ENCODE measurements at places on chromosomes 4 and X. TPM values are rescaled to one million over a fixed set of nuclear protein-coding genes. Genes with fewer than 3 reads are reported as not detected.

GRCh38 chr4:76689145-76689817 is 208.7 kb downstream of the SOWAHB start:
- no peak for DNase-seq

DNA sequence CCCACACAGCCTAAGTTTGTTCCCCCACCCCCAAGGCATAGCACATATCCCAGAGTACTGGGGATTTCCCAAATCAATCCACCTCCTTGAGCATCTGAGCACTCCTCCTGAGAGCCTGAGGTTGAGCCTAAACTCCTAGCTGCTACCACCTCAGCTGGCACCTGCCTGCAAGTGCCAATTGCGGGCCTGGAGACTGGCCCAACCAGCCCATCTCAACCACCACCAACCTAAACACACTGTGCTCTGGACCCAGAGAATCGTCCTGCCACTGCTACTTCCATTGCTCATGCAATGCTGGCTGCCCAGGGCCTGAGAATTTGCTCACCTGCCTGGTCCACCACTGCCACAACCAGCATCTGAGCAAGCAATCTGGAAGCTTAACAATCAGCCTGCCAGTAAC is 177.1 kb downstream of the FGF13 start:
- DNase-seq = peak; percentile 51

CXCL13 gene
- total RNA-seq = not detected

DNA sequence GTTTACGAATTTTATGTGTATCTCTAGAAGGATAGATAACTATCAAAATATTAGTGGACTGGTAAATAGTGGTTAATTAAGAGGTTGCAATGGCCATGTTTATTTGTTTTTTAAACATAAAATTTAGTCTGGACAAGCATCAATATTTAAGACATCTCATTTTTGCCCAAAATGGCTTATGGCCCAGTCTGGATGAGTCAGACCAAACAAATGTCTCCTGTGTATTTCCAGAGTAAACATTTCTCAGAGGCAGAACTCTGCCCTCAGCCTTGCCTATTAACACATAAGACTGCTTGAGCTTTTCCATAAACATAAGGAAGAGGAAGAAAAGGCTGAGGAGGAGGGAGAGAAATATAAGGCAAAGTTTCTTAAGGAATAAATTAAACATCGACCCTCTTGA is 277.1 kb upstream of the DIAPH2 start:
- DNase-seq = no peak

- no peak for DNase-seq
Observed at GRCh38 chrX:5998456-5998855, 230.2 kb downstream of the NLGN4X start.

PHEX gene
- 1.1 TPM for total RNA-seq

GRCh38 chr4:51842167-51842553 is 793 bp upstream of the DCUN1D4 start:
- no peak for DNase-seq

DNA sequence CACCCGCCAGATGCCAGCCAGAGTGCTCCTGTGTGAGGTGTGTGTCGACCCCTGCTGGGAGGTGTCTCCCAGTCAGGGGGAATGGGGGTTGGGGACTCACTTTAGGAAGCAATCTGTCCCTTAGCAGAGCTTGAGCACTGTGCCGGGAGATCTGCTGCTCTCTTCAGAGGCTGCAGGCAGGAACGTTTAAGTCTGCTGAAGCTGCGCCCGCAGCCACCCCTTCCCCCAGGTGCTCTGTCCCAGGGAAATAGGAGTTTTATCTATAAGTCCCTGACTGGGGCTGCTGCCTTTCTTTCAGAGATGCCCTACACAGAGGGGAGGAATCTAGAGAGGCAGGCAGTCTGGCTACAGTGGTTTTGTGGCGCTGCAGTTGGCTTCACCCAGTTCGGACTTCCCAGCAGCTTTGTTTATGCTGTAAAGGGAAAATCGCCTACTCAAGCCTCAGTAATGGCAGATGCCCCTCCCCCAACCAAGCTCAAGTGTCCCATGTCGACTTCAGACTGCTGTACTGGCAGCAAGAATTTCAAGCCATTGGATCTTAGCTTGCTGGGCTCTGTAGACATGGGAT is 80.8 kb downstream of the CCSER1 start:
- no peak for DNase-seq

CMC4 gene
- total RNA-seq = 6.7 TPM

SLC9B1 gene
- total RNA-seq = 1.3 TPM
